ENCODE measurements at places on chromosomes 2 and 18.

- no peak for DNase-seq
Observed at GRCh38 chr2:40814616-40815015, 362.7 kb upstream of the SLC8A1 start.

- no peak for DNase-seq
Observed at GRCh38 chr2:106545007-106545406, 57.8 kb downstream of the CD8B2 start.

DNA sequence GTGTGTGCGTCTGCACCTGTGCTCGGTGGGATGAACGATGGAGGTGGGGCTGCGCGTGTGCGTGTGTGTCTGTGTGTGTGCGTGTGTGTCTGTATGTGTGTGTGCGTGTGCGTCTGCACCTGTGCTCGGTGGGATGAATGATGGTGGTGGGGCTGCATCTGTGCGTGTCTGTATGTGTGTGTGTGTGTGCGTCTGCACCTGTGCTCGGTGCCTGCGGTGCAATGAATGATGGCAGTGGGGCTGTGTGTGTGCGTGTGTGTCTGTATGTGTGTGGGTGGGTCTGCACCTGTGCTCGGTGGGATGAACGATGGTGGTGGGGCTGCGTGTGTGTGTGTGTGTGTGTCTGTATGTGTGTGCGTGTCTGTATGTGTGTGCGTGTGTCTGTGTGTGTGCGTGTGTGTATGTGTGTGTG lies 48.5 kb upstream of the CTDP1 start:
- no peak for DNase-seq

GRCh38 chr2:65436824-65437221 lies 4.4 kb upstream of the SPRED2 start:
- no peak for DNase-seq

- no peak for DNase-seq
Observed at GRCh38 chr2:114400890-114401289, 41.6 kb upstream of the DPP10 start.

DNA sequence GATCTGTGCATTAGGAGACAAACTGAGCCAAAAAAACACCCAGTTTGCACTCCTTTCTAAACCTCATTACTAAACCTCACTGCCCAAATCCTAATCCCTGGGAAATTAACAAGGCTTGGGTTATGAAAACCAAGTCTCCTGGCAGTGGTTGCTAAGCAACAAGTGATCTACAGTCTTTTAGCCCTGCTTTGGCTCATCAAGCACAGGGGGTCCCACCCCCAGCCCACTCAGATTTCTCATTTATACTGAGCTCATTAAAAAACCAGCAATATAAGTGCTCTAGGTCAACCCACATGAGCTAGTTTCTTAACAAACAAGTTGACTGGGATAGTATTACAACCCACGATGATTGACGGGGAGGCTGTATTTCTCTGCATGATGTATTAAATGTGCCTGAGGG lies 18.4 kb downstream of the DNER start:
- no peak for DNase-seq

DNA sequence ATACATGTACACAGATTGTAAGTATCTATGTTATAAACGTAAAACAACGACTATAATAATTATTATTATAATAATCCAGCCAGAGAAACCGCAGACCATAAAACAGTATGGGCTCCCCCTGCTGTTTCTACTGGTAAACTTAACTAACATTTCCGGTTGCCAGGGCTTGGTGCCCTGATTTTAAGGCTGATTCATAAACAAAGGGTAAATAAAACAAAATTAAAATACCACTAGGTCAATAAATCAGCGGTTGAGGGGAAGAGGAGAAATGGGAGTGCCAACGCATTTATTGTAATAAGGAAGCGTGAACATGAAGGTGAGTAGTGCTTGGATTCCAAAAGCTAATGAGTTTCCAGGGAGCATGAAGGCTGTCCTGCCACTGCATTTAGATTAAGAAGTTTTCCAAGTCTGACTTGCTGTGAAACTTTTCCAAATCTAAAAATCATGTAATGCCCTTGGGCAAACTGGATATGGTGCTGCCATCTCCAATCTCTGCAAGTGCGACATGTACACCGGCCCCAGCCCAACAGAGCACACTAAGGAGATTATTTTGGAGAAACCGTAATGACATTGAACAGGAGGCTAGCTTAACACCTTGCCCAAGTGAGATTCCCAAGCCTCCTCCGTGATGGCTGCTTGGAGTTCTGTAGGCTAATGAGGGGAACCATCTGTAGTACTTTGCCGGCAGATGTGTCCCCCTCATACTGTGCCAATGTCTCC lies 50.7 kb upstream of the HNRNPA3 start:
- DNase-seq = peak; percentile 54

DNA sequence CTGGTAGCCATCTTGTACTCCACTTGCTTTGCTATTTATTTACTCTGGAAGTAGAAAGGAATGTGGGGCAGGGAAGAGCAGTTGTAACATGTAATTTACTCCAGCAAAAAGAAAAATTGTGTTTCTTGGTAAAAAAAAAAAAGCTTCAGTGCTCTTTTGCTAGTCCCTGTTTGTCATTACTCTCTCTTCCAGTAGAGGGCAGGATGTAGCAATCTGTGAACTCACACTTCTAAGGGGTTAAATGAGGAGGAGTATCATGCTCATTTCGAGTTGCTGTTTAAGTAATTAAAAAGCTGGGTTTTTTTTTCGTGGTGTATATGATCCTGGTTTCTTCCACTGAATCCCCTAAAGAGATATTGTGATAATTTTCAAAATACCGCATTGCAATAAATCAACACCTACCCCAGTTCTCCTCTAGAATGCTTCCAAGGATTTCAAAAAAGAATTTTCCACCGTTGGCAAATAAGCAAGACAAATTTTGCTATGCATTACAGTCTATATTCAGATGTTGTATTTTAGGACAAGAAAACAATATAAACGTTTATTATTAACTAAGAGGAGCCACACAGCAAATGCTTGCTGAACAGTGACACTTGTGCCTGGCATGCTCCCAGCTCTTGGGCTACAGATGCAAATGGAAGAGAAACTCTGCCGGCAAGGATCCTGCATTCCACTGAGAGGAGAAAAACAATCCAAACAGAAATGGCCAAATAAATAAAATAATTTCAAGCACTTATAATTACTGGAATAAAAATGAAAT lies 261.6 kb downstream of the ASXL3 start:
- DNase-seq = peak; percentile 57

Data from fibroblast of the aortic adventitia (primary cell).